ENCODE measurements at places on chromosomes 2 and 18.

DNA sequence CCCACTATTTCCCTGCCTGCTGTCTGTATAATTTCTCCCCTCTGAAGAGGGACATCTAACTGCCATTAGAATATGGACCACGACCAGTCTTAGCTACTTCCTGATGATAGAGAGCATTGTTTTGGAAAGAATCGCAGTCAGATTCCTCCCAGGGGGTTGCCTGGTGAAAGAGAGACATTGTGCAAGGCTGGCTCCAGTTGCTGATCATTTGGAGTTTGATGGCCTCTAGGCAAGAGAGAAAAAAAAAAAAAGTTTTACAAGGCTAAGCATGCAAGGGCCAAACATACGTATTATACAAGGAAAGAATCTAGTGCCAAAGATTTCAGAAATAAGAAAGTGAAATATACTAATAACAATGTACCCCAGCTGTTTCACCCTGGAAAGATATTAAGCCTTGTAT is 182.2 kb downstream of the CMPK2 start:
- no peak for DNase-seq

DNA sequence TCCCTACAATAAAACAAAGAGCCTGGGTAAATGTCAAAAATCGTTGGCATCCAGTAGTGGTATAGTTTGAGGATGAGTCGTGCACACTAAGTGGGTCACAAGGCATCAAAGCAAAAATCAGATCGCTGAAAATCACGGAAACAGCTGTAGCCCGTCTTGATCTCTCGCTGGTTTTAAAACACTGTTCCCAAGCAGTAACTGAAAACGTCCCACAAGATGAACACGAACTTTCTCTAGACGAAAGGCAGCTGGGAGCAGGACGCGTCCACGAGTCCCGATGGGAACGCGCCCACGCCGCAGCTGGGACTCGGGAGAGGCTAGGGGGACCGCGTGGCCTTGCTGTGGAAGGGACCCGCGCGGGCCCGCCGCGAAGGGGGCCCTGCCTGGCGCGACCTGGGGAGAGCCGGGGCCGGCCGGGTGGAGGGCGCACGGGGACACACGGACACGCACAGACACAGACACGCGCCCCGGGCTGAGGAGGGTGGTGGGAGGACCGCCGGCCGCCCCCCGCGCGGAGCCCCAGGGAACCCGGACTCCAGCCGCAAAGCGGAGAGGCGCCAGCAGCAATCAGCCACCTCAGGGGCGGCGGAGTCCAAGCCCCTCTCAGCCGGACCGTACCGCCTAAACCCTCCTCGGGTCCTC is 651 bp downstream of the STK17B start:
- peak; percentile 46 for DNase-seq

GRCh38 chr2:101534149-101534611 is 59.3 kb upstream of the RFX8 start:
- no peak for DNase-seq

- no peak for DNase-seq
Observed at GRCh38 chr2:203786549-203787351, 80.3 kb downstream of the CD28 start.

DNA sequence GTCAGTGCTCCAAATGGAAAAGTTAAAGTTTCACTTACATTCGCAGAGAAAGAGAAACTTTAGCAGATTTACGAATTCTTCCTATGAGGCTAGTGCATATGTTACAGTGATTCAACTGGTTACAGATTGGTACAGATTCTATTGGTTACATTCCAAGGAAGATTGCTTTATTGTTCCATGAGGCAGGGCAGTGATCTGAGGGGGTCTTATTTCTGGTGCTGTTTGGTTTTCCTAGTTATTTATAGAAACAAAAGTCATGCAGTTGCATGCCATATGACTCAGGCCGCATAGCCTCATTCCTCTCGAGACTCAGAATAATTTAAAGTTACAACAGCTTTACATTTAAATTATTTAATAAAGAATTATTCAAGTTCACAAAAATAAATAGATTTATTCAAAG is 385.4 kb upstream of the SYT4 start:
- peak; percentile 29 for DNase-seq

GRCh38 chr2:64637931-64638330 is 15.8 kb downstream of the SERTAD2 start:
- DNase-seq, result no peak

- DNase-seq, result peak; percentile 62
Observed at GRCh38 chr2:10006236-10007161, 36.9 kb upstream of the KLF11 start.

DNA sequence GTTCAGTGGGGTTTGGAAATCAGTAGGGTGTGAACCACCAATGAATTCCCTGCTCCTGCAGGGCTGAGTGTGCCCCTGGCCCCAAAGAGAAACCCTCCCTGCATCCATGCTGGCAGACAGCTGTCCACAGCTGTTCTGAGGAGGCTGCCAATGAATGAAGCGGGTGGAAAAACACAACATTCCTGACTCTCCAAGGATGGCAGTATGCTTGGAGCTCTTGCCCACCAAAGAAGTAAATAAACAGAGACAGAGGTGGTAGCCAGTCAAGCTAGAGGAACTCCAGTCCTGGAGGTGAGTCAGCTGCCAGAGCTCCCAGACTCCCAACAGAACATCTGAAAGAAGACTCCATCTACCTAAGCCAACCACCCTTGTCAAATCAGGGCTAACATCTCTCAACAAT is 6.2 kb downstream of the ZBTB7C start:
- peak; percentile 55 for DNase-seq

GRCh38 chr2:2762166-2762908 is 431.3 kb upstream of the MYT1L start:
- DNase-seq, result no peak

DNA sequence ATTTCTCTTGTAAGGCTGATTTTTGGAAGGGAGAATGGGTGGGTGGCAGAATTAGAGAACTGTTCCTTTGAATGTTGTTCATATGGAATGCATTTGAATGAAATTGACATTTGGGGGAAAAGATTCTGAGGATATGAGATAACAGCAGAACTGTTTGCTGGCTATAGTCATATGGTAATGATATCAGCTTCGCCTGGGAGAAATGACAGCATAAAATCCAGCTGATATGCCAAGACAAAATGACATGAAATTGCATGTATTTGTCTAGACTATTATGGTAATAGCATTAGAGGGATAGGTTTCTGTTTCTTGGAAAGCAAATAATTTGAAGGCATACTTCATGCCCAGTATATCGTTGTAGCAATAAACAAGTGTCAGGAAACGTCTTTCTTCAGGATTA is 150.8 kb upstream of the SPATS2L start:
- no peak for DNase-seq

Data from AG08396 (cell line).